ENCODE measurements at places on chromosomes 7 and 10. TPM values are rescaled to one million over a fixed set of nuclear protein-coding genes. Genes with fewer than 3 reads are reported as not detected.

Gene LRGUK
- 0.13 TPM for total RNA-seq

Gene NODAL
- total RNA-seq = 0.11 TPM

Gene KLF14
- total RNA-seq = not detected

Gene SFMBT2
- 26.1 TPM for total RNA-seq

Gene SLC12A9
- total RNA-seq = 18.5 TPM

Gene OR2A7
- total RNA-seq = 2.3 TPM

Gene IFIT1B
- not detected for total RNA-seq

Gene MACC1
- 26.6 TPM for total RNA-seq

Gene NCAPG2
- 67.2 TPM for total RNA-seq

Gene CALHM1
- total RNA-seq = 0.40 TPM

Gene VWA2
- not detected for total RNA-seq

Gene C7orf33
- not detected for total RNA-seq

Gene SFTPA1
- total RNA-seq = 3.7 TPM

Gene ENTPD7
- total RNA-seq = 6.5 TPM

Gene AGMO
- total RNA-seq = not detected

Gene CCDC136
- 1.8 TPM for total RNA-seq

Gene SLC39A12
- total RNA-seq = 0.67 TPM

Gene ACSL5
- 40.3 TPM for total RNA-seq

Gene INMT
- not detected for total RNA-seq

Gene WNT8B
- total RNA-seq = not detected

Gene UPK3B
- 1.3 TPM for total RNA-seq

Gene FEZF1
- total RNA-seq = not detected

Gene SEPTIN7
- total RNA-seq = 247 TPM

Gene TSPAN15
- total RNA-seq = 3.3 TPM

Gene NEBL
- 0.08 TPM for total RNA-seq

Gene PVRIG
- total RNA-seq = 27.4 TPM

Gene C10orf105
- total RNA-seq = 0.03 TPM

Gene GALNT17
- 0.15 TPM for total RNA-seq
